ENCODE measurements at places on chromosomes 12 and 14.
A peak's percentile ranks its signal among the peaks of the same experiment; 100 is the strongest.

DNA sequence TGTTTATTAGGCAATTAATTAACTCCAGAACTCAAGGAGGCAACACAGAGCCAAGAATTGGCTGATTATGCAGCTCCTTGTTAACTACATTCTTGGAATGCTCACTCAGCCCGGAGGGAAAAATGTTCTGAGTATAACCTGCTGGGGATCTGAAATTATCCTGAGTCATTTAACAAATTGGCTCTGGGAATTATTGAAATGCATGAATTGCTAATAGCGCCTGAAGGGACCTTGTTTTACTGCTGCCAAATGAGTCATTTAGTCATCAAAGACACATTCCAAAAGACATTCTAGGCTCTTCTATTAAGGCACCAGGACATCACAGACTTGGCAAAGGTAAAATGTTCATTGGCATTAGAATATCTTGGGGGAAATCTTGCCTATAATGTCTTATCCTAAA is 13.0 kb downstream of the TMEM52B start:
- no peak for DNase-seq

- peak; percentile 81 for DNase-seq
Measured at GRCh38 chr12:15278816-15279658, 43.3 kb upstream of the PTPRO start.

DNA sequence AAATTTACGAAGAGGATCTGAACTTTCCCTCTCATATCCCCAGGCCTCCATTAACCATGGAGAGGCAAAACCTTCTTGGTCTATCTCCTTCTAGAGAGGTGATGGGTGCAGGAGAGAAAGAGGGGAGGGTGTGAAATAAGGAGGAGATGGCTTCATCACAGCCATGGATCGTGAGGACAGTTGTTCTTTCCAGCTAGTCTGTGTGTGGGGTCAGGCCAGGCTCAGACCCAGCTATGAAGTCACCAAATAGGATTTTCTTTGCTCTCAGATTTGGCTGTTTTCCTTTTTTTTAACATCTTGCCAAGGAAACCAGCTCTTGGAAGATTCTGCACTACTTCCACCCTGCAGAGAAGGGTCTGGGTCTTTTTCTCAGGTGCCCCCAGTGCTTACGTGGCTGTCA is 64.9 kb upstream of the FAM181A start:
- no peak for DNase-seq

GRCh38 chr12:2208837-2209635 is 156.2 kb downstream of the CACNA1C start:
- DNase-seq = no peak

DNA sequence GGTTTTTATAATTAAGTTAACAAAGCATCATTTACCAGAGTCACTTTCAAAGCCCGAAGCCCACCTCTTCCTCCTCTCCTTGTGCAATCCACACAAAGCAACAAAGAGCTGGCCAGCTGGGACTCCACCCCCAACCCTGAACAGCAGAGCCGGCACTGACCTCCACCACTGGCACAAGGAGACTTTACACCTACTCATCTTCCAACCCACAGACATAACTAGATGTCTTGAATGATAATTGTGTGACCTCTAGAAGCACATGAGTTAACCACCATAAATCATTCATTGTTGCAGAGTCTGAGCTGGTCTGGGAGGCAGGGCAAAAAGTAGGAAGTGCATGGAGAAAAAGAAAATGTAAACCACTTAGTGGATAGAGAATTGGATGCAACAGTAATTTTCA is 72.2 kb downstream of the ST8SIA1 start:
- no peak for DNase-seq

DNA sequence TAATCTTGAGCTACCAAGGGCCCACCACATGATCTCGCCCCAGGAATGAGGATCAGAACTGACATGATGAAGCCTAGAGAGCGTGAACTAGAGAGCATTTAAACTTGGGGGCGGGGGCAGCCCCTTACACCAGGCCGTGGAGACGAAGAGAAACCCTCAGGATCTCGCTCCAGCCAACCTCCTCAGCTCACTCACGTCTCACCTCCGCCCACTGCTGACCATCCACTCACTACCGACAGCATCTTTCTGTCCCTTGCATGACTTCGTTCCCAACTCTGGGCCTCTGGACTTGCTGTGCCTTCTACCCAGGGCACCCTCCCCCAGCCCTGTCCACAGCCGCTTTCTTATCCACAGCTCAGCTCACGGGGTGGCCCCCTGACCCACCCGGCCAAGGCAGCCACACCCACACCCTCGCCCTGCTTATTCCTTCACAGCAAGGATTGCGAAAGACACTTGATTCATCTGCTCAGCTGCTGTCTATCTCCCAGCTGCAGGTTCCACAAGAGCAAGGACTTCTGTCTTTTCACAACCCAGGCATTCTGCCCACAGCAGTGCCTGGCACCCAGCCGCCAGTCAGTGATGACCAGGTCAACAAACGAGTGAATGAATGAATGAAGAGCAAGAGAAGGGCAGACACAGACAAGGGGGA is 6.4 kb downstream of the STX2 start:
- DNase-seq = peak; percentile 87

- no peak for DNase-seq
Measured at GRCh38 chr12:56749359-56749758, 2.8 kb downstream of the PRIM1 start.

GRCh38 chr12:74849801-74850200 is 312.2 kb downstream of the ATXN7L3B start:
- no peak for DNase-seq

DNA sequence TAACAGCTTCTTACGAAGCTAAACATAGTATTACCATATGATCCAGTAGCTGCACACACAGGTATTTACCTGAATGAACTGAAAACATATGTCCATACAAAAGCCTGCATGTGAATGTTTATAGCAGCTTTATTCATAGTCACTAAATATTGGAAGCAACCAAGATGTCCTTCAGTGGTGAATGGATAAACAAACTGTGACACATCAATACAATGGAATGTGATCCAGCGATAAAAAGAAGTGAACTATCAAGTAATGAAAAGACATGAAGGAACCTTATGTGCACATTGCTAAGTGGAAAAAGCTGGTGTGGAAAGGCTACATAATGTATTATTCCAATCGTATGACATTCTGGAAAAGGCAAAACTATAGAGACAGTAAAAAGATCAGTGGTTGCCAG is 38.1 kb upstream of the JDP2 start:
- DNase-seq = no peak
